ENCODE measurements at places on chromosomes 4 and X.

DNA sequence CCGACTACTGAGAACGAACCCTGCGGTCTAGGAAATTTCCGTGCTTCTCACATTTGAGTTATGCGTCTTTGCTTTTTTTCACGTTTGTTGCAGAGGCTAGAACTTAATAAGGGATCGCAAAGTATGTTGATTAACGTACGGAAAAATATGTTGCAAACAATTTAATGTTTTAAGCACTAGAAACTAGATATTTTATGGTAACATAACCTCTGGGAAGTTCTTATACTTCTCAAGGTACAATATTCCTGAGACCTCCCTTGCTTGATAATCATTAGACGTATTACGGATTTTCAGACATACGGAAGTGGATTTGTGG is 639 bp upstream of the PRDM5 start:
- peak; percentile 10 for DNase-seq

DNA sequence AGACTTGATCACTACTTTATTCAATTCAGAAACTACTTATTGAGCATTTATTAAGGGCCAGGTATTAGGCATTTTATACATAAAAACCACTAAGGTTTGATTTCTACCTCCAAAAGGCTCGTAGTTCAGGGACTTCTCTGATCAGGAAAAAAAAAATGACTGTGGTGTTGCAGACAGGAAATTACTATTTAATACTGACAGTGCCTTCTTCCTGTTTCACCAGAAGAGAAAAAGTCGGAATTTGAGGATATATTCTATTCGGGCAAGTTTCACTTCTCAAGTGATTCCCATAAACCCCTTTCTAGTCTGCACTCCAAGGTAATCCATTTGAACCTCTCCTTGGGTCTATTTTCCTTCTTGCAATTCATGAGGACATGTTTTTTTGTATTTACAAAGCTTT is 15.3 kb upstream of the TASL start:
- no peak for DNase-seq

DNA sequence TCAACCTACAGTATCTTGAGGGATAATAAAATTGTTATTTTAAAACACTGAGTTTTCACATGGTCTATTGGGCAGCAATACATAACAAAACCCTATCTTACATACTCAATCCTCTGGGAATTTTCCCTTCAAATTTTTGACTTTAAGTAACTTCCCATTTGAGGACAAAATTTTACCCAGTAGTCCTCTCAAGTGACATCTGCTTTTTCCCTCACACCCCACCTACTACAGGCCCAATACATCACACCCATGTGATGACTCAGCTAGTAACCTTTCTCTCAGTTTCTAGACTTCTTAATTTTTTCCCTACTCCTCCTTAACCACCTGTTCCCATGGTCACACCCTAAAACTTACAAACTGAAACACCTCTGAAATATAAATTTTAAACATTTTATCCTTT is 12.2 kb upstream of the RAP1GDS1 start:
- no peak for DNase-seq

- peak; percentile 54 for DNase-seq
Observed at GRCh38 chr4:122930862-122931261, 8.5 kb upstream of the NUDT6 start.

DNA sequence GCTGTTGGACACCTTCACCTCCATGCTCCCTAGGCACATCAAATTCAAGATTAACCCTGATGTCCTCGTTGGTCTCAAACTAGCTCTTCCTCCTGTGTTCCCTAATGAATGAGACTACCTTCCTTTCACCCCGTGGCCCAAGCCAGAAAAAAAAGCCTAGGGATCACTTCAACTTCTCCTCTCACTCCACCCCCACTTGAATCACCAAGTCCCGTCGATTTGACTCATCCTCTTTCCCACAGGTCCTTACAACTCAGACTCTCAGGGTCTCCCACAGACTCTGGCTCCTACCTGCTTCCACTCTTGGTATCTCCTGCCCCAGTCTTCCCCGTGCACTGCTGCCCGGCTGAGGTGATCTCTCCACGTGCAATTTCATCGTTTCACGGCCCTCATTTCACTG is 8.5 kb downstream of the SLC25A43 start:
- DNase-seq = no peak

GRCh38 chr4:55125087-55125721 is at the start of gene KDR:
TSS of gene KDR (minus strand) at chr4:55125595. CDS start at chr4:55125293, 302 bp downstream.
- DNase-seq = no peak

DNA sequence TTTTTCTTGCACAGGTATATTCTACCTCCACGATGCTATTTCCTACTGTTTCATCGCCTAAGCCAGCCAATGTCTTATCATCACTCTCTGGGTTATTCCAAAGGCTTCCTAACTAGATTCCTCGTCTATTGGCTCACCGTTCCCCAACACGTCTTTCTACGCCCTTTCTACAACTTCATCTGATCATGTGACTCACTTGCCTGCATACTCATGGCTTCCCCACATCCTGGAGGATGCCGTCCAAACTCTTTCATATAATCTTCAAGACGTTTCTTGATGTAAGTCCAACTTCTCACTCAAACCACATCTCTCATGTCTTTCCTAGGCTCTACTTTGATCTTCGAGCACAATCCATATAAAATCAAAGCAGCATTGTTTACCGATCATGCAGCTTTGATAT is 322.0 kb upstream of the PPARGC1A start:
- DNase-seq = no peak

- no peak for DNase-seq
Observed at GRCh38 chrX:72130762-72131250, 909 bp downstream of the RTL5 start.

DNA sequence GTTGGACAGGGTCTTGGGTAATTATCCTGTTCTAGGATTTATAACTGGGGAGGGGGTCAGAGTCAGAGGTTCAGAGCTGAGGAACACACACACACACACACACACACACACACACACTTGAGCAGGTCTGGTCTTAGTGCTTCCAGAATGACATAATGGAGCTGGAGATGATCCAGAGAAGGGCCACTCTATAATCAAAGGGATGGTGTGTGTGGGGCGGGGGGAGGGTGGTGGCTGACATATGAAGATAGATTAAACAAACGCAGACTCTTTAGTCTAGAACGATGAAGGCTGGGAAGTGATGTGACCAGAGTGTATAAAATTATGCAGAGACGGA is 434 bp upstream of the TMEM255A start:
- no peak for DNase-seq

GRCh38 chrX:137052643-137053235 is 18.9 kb upstream of the GPR101 start:
- DNase-seq = no peak

- no peak for DNase-seq
Observed at GRCh38 chr4:82371497-82371896, 2.3 kb downstream of the HNRNPD start.

DNA sequence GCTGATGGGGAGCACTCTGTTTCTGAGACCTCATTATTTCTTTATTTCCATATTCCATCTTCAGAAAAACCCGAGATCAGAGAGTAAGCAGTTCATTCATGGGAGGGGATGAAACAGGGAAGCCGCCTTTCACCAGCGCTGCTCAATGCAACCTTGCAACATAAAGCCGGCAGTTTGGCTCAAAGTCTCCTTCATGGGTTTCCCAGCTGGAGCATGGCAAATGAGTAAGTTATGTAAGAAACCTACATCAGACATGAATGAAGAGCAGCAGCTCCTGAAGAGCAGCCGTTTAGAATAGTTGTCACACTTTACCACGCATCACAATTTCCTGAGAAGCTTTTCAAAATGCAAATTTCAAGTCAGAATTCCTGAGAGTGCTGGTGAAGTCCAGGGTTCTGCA is 578.8 kb downstream of the FSTL5 start:
- no peak for DNase-seq

DNA sequence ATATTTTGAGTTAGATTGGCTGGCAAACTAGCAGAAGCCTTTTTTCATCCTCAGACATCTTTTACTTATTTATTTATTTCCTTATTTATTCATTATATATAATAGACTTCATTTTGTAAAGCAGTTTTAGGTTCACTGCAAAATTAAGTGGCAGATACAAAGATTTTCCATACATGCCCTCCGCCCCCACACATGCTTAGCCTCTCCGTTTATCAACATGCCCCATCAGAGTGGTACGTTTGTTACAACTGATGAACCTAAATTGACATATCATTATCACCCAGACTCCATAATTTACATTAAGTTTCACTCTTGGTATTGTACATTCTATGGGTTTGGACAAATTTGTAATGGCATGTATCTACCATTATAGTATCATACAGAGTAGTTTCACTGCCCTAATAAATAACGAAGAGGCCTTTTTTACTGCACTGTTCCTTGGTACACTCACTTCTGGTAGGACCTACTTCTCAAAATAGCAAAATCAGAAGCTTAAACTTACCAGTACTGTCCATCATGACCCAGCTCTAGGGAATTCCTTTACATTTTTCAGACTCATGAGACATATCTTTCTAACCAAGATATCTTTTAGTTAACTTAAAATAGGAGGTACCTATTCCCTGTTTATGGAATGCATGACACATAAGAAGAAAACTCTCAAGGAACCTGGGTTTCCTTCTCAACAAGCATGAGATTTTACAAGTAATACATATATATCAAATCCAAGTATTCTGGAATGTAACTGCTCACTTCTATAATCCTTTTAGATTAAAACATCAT is 4.8 kb upstream of the TMPRSS11B start:
- no peak for DNase-seq

DNA sequence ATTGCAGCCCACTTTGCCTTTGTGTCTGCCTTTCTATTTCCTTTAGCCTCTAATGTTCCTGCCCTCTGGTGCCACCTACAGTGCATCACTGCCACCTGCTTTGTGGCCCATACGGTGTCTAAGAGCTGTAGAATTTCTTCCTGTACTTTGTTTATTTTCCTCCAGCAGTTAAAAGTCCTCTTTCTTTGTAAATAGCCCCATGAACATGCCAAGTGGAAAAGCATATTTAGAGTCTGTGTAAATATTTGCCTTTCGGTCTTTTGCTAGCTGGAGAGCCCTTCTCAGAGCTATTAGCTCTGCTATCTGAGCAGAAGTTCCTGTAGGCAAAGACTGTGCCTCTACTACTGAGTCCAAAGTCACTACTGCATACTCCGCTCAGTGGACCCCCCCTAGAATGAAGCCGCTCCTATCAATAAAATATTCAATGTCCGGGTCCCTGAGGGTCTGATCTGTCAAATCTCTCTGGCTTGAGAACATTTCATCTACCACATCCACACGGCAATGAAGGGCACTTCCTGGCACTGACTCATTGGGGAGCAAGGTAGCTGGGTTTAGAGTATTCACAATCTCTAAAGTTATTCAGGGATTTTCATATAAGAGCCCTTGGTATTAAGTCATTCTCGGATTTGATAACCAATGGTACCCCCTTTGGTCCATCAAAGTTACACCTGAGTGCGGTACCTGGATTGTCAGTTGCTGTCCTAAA is 36.3 kb downstream of the SULT1E1 start:
- peak; percentile 32 for DNase-seq

DNA sequence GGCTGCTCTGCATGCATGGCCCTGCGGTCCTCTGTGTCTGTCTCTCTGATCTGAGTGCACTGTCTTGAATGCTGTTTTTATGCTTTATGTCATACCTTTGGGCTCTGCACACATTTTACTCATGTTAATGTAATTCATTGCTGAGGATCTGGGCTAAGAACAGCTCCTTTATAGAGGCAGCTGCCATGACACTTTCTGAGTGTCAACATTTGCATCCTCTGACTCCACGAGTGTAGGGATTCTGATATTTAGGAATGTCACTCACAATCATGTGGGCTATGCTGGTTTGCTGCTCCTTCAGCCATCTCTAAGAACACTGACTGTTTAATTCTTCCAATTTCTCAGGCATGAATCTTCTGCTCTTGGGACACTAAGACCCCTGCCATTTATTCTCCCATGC is 192.2 kb upstream of the CPEB2 start:
- no peak for DNase-seq

DNA sequence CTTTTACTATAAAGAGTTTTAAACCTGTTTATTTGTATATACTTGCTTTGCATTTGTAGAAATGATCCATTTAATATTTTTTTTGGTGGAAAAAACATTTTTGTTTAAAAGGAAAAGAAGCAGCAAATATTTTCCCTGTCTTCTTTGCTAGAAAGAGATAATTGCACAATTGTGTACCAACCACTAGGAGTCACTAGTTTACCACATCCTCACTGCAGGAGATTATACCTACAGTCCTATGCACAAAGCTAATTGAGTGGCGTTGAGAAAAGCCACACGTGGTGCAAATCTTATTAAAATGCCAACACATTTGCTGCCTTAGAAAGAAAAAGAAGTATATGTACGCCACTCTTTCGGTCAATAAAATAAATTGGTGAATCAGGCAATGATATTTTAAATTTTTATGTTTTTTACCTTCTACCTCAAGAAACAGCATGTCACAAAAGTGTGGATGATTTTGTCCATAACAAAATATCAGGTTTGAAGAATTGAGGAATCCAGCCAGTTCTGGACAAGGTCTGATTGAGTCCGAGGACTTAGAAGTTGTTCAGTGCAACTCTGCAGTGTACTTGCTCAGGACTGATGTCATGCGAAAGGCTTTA is 102.9 kb downstream of the GRXCR1 start:
- peak; percentile 9 for DNase-seq

- peak; percentile 33 for DNase-seq
Observed at GRCh38 chr4:16226816-16227461, 668 bp upstream of the TAPT1 start.

- DNase-seq = peak; percentile 51
Observed at GRCh38 chr4:122671919-122672490, 51.1 kb upstream of the IL21 start.

- DNase-seq = no peak
Observed at GRCh38 chr4:5925419-5926200, 32.7 kb upstream of the CRMP1 start.

DNA sequence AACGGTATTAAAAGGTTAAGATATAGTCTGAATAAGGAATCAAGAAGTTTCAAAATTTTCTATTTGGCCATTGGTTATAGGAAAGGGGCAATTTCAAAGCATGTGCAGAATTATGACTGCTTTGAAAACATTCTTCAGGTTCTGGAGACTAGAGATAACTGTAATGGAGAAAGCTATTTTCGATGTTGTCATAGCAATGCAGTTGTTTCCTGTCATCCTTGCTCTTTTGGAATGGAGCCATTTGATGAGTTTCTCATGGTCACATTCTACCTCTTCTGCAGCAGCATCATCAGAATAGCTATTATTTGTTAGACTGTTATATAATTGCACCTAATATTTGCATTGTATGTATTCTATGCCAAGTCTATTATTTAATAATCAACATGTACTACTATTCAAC is 368.2 kb upstream of the NR3C2 start:
- DNase-seq = no peak

DNA sequence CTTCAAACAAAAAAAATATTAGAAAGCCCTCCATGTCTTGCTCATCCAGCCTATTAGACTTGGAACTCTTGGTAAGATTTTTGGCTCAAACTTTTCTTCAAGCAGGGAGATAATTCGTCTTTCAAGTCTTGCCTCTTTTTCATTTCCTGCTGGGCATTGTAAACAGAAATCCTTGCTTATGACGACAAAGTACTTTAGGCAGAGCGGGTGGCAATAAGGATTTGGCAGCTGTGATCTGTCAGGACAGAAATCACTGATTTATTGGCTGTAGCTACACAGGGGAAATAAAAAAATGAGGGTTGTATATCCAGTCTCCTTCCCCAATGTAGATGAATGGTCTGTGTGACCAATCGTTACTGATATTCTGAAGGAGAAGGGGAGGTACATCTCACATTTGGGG is 121.6 kb downstream of the SLC4A4 start:
- DNase-seq = no peak

All from kidney capillary endothelial cell (primary cell).